Left lung (tissue), 14 donors: ENCODE measurements at places on chromosomes 6 and 20. TPM values are rescaled to one million over a fixed set of nuclear protein-coding genes. Genes with fewer than 3 reads are reported as not detected.
A peak's percentile ranks its signal among the peaks of the same experiment; 100 is the strongest.

GRCh38 chr20:19695081-19695480 is 63.0 kb upstream of the RIN2 start:
- DNase-seq, result no peak

DNA sequence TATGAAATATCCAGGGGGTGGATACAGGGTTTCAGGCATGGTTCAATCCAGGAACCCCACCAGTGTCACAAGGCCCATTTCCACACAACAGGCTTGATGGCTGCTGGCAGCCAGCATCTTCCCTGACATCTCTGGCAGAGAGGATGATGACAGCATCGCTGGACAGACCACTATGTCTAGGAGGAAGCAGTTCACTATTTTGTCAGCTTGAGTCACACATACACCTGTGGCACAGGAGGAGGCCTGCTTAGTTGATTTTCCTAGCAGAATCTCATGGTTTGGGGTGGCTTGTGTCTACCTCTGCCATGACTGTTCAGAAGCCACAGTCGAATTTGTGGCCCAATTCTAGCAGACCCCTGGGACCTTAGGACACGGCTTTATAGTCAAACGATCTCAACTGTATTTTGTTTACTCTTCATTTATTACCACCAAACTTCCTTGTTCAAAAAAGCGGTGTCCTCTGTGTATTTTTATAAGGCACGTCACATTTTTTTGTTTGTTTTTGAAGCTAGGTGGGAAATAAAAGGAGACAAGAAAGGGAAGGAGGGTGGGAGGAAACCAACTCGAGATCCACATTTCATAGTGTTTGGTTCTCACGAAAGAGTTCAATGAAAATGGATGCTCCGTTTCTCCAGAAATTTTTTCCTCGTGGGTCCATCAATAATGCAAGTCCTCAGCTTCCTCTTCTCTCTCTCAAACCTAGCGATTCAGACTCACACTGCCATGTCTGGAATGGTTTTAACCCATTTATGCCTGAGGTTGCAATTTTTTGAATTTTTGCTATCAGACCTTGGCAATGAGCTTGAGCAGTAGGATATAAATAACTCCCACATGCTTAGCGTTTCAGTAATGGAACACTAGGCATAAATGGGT is 94.4 kb downstream of the TOX2 start:
- DNase-seq, result no peak

The OR2J3 gene
- not detected for polyA plus RNA-seq

- DNase-seq, result peak; percentile 43
Observed at GRCh38 chr6:140441256-140441655, 1066.8 kb upstream of the CITED2 start.

DNA sequence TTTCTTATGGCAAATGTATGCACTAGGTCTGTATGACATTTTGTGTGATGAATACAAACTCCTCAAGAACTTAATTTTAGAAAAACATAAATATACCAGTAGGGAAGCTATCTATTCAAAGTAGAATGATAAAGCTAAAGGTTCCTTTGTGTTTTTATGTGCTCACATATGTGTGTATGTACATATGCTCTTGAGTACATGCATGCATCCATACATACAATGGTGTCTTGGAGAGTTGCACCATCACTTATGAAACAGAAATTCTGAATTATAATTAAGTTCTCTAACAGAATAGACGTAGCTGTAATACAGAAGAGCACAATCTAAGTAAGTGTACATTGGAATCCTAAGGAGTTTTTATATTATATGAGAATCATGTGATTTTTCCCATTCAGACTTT is 2.3 kb downstream of the NKAIN2 start:
- DNase-seq, result no peak

DNA sequence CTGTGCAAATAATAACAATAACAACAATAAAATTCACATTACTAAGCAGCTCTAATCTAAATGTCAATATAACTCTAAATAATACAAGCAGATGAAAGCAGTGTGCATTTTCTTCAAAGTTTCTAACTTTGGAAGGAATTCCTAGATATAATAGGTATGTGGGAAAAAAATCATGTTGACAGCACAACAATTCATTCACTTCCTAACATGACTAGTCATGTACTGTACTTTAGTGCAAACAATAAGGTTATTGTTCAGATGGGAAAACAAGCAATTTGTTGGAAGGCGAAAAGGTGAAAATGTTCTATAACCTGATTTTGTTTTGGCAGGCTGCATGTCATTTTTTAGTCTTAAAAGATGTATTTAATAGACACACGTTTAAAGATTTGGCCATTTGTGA is 484.3 kb upstream of the JAG1 start:
- DNase-seq, result no peak

The GSTA1 gene
- 4.1 TPM for polyA plus RNA-seq

- no peak for DNase-seq
Observed at GRCh38 chr6:88380083-88380482, 213.9 kb upstream of the CNR1 start.

The ENPP3 gene
- 1.1 TPM for polyA plus RNA-seq

GRCh38 chr6:35199866-35200265 is 13.9 kb upstream of the SCUBE3 start:
- DNase-seq, result no peak

- DNase-seq, result no peak
Observed at GRCh38 chr20:41382791-41383305, 16.2 kb upstream of the EMILIN3 start.

The LPIN3 gene
- 14.5 TPM for polyA plus RNA-seq

DNA sequence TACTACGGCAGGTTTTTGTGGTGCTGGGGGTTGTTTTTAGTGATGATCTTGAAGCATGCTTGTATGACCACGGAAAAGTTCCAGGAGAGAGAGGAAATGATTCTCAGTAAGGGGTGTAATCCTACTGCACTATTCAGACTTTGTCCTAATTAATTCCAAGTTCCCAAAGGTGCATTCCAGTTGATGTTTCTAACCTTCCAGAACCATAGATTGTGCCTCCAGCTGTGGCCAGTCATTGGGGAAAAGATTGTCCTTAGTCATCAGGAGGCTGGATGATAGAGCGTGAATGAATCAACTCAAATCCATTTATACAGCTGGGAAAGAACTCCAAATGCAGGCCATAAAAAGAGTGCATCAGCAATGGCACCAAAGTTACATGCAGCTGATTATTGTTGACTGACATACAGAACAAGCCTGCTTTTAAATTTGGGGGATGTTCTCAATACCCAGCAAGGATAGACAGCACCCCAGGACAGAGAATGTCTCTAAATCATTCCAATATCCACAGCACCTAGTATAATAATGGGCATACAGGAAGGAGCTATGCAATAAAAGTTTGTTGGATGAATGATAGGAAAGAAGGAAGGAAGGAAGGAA is 27.8 kb upstream of the PKHD1 start:
- DNase-seq, result no peak
